ENCODE measurements at places on chromosomes 3 and 15.

DNA sequence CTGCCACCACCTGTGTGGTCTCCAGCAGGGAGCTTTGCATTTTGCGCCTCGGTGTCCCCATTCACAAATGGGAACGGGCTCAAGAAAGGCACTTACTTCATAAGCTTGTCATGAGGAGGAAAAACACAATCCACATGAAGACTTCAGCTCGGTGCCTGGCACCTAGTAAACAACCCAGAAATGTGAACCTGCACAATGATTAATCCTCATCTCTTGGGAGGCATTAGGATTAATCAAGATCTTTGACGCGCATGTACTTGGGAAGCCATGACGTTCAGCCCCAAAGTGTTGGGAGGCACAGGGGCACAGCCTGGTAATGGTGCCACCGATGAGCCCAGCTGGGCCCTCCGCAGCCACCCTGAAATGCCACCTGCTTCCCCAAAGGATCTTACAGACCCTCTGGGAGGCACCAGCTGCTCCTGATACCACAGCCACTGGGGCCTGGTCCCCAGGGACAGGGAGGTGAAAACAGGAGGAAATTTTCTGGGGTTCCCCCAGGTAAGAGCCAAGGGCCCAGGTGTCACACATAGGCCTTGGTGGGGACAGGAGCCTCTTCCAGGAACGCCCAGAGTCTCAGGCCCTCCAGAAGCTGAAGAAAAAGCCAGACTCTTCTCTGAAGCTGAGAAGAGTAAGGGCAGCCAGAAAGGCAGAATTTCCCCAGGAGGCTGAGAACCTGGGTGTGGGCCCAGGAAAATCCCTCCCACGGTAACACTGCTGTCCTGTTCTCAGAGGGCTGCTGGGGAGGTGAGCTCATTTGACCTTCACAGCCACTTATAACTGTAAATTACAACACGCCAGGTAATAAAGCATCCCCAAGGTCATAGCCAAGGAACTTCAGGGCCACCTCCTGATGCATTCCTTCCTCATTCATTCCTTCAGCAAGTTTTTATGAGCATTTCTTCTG lies 507.5 kb downstream of the SHQ1 start:
- no peak for DNase-seq

DNA sequence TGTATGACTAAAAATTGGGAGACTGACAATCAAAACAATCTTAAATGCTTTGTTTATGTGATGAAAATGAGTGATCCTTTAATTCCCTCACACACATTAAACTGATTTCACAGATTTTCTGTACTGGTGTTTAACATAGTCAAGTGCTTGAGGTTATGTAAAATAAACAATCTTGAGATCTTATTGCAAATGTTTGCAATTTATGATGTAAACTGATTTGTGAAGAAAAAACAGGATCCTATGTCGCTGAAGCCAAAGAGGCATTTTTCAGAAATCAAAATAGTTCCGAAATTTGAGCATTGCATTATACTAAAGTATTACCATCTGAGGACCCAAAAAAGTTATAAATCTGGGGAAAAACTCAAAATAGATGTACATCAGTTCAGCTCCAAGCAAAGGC lies 12.7 kb downstream of the SHOX2 start:
- no peak for DNase-seq

GRCh38 chr3:185582236-185582635 lies 3.9 kb upstream of the SENP2 start:
- DNase-seq = no peak

- no peak for DNase-seq
These were observed 21.8 kb downstream of the MYH15 start for GRCh38 chr3:108488631-108489030.

DNA sequence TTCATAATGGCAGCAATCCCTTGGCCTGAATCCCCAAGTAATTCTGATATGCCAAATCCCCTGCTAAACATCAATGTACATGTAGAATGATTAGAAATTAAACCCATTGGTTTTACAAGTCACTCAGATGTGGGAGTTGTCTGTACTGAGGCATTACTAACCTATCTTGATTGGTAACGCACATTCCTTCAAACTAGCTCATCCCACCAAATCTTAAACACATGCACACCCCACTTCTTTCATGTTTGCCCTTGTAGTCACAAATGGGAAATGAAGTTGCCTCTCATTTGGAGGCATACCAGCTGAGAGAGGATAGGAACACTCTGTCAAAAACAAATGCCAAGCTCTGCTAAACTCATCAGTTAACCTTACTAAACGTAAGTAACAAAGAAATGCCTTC lies 29.1 kb upstream of the MAN2C1 start:
- no peak for DNase-seq

GRCh38 chr15:77630956-77631744 lies 1.6 kb downstream of the LINGO1 start:
- no peak for DNase-seq

- DNase-seq = no peak
These were observed 5.8 kb downstream of the DUSP7 start for GRCh38 chr3:52050571-52050970.

DNA sequence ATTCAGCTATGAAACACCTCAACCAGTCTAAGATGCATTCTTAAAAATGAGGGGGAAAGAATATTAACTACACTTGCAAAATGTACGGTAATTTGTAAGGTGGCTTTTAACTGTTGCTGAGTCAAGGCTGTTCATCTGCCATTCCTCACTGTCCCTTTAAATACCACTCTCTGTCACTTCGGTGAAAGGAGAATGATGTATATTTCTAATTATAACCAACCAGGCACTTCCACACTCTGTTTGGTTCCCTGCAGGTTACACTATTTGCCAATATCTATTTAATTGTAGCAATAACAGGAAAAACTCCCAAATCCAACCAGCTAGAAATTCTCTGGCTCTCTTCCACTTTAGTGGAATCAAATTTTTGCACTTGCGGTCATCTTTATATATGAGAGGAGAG lies 70.5 kb upstream of the SLCO3A1 start:
- DNase-seq = no peak

- DNase-seq = no peak
These were observed 725.3 kb upstream of the CFAP20DC start for GRCh38 chr3:59775106-59775505.

GRCh38 chr15:91302588-91303439 lies 202.8 kb downstream of the SV2B start:
- no peak for DNase-seq

DNA sequence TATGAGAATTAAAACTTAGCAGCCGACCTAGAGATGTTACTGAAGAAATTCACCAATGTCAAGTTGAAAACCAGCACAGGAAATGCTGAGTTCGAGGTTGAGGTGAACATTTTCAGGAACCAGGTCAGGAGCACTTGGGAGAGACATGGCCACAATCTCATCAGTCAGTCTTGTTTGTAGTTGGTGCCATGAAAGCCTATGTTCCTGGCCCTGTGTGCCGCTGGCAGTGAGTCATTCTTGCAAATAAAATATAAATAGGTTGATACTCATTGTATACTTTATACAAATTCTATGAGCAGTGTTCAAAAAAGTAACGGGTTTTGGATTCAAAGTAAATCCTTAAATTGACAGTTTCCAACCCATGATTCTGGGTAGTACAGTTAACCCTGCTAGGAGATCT lies 1.5 kb upstream of the FSIP1 start:
- DNase-seq = peak; percentile 20

GRCh38 chr3:169665264-169666075 lies 2.0 kb upstream of the MECOM start:
- DNase-seq = no peak
